Lung microvascular endothelial cell (primary cell): ENCODE measurements at places on chromosomes 6 and 20. TPM values are rescaled to one million over a fixed set of nuclear protein-coding genes. Genes with fewer than 3 reads are reported as not detected.

SLC25A27 gene
- total RNA-seq = 0.22 and 1.4 TPM in 2 replicates

TBXT gene
- not detected in 2 replicates for total RNA-seq

GPR6 gene
- not detected in 2 replicates for total RNA-seq

PSMF1 gene
- 21.1 and 29.4 TPM in 2 replicates for total RNA-seq
